Amygdala (tissue), 56 donors: ENCODE measurements at places on chromosomes 5 and 9.

- no peak for DNase-seq
Observed at GRCh38 chr9:134612715-134613114, 28.9 kb upstream of the COL5A1 start.

DNA sequence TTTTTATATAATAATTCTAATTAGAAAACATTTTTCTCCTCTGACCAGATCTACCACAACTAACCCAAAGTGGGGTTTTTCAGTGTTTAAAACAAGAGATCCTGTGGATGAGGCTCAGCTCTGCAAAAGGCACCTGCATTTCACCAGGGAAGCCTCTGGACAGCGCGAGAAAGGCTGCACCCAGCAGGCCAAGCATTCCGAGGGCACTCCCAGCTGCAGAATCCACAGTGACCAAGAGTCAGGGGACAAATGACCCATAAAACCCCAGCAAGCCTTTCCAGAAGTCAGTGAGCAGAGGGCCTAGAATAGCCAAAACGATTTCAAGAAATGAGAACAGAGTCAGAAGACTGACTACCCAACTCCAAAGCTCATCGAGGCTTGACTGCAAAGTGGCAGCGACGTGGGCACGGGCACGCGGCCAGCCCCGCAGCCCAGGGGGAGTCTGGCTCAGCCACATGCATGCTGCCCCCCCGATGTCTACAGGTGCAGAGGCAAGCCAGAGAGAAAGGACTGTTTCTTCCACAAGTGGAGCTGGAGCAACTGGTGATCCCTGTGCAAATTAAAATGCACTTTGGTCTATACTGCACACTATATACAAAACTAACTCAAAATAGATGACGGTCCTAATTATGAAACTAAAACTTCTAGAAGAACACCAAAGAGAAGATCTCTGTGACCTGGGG lies 26.2 kb downstream of the TPPP start:
- no peak for DNase-seq

- no peak for DNase-seq
Observed at GRCh38 chr5:126002222-126002897, 420.8 kb upstream of the GRAMD2B start.

DNA sequence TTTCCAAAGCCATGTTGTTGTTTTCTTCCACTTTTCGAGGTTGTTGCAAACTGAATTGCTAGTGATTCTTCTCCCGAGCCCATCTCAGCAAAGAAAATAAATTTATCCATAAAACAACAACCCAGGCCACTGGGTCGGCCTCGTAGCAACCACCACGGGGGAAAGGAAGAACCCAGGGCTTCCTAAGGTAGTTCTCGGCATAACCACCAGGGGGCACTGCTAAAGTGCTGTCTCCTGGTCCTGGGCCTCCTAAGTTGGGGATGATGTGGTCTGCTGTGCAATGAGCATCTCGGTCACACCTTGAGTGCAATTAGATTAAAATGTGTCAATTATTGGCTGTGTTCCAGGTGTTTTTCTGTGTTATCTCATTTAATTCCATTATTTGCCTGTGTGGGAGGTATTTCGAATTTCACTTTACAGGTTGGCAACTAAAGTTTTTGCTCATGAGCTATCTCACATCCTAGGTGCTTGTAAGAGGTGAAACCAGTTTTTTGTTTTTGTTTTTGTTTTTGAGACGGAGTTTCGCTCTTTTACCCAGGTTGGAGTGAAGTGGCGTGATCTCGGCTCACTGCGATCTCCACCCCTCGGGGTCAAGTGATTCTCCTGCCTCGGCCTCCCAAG lies 102.8 kb upstream of the DAP start:
- peak; percentile 9 for DNase-seq

- DNase-seq: no peak
Observed at GRCh38 chr9:91761362-91761761, 188.7 kb downstream of the ROR2 start.

- peak; percentile 43 for DNase-seq
Observed at GRCh38 chr9:35791297-35791921, at the start of gene NPR2. Gene NPR2, plus strand, starts transcription at chr9:35791591. Its CDS starts 818 bp downstream, at chr9:35792409.

DNA sequence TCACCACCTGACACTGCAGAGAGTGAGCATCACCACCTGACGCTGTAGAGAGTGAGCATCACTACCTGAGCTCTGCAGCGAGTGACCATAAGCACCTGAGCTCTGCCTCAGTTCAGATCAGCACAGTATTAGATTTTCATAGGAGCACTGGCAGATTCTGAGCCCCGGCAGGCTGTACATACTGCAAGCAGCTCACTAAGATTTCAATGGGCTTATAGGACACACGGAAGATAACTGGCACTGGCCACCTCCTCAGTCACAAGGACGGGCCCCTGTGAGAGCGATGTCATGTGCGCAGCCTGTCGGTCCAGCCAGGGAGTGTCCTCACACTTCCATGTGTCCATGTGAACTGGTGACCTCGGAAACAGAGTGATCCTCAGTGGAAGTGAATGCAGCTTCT lies 153.5 kb upstream of the IRX2 start:
- DNase-seq: no peak

DNA sequence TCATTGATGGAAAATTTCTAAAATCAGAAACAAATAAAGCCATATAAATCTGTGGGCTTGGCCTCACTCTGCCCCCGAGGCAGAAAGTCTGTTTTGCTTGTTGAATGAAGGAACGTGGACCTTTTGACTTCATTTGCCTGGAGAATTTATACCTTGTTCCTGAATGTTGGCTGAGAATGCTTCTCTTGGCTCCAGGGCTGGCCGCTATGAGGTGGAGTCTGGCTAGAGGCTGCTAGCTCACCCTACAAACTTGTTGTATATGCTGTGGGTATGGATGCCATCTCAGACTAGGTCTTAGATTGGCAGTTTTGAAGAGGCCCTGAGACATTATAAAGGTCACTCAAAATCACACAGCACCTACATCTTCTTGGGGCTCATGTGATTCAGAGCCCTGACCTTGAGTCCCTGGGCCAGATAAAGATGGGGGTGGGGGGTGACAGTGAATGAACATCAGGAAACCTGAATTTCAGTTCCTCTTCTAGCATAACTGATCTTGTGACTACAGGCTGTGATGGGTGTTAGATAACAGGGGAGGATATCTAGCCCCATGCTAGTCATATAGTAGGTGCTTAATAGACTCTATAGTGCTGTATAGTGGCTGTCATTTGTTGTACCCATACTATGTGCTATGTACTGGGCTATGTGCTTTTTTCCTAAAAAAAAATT lies 2.8 kb downstream of the GM2A start:
- DNase-seq: no peak

- DNase-seq: no peak
Observed at GRCh38 chr9:99491408-99492158, 269.5 kb downstream of the SEC61B start.

GRCh38 chr5:175246889-175247520 lies 197.0 kb downstream of the DRD1 start:
- no peak for DNase-seq

- DNase-seq: no peak
Observed at GRCh38 chr5:175842951-175843793, 28.2 kb upstream of the CPLX2 start.

DNA sequence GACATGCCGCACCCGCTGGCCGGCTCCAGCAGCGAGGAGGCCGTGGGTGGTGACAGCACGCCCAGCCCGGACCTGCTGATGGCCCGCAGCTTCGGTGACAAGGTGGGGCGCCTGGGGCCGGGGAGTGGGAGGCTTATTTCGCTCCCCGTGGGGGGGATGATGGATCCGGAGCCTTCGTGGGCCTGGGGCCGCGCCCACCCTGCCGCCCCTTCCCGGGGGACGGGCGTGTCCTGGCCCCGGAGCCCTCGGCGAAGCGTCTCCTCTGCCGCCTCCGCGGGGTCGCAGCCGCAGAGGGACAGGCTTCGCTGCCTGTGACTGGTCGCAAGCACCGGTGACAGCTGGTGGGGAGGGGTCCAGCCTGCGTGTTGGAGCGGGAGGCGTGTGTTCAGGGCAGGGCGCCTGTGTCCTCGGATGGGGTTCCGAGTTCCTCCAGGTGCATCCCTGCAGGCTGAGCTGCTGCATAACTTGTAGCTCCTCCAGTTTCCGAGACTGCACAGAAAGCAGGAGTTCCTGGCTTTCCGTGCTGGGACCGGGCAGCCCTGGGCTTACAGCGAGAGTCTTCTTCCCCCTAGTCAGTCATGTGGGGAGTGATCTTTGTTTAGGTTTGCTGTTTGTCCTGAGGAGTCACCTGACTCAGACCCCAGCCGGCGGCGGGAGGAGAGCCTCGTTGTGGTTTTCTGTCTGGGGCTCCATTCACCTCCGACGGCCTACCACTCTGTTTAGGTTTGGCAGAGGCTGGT lies 666 bp downstream of the SNX30 start:
- no peak for DNase-seq

- DNase-seq: no peak
Observed at GRCh38 chr9:88383176-88383575, 5.1 kb upstream of the SPIN1 start.

GRCh38 chr5:80212171-80212667 lies 43.6 kb downstream of the SERINC5 start:
- no peak for DNase-seq

DNA sequence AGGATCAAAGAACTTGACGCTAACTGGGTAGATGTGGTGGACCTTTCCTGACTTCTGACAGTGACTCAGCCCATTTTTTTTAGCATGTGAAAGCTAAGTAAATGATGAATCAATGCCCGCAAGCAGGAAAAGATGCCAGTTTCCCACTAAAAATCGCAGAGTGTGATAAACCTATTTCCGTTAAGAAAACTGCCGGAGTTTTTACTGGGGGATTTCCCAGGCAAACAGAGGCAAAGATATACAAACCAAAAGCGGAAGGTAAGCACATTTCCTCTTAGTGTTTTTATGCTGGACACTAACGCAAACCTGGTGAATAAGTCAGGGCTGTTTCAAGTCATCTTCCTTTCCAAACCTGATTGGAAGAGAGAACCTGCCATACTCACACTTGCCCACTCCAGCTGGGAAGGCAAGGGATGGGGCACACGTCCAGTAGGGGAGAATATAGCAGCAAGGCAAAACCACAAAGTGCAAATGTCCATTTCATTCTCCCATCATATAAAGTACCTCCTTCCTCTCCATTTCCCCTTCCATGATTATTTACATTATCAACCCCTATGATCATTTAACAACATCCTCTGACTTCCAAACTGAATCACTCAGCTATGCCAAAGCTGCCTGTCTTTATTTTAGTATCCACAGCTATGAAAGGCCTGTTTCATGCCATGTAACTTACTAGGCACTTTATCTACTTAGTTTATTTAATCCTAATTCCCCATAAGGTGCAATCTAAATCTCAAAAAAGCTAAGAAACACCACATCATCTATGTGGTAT lies 349.7 kb upstream of the RFX3 start:
- DNase-seq: no peak

DNA sequence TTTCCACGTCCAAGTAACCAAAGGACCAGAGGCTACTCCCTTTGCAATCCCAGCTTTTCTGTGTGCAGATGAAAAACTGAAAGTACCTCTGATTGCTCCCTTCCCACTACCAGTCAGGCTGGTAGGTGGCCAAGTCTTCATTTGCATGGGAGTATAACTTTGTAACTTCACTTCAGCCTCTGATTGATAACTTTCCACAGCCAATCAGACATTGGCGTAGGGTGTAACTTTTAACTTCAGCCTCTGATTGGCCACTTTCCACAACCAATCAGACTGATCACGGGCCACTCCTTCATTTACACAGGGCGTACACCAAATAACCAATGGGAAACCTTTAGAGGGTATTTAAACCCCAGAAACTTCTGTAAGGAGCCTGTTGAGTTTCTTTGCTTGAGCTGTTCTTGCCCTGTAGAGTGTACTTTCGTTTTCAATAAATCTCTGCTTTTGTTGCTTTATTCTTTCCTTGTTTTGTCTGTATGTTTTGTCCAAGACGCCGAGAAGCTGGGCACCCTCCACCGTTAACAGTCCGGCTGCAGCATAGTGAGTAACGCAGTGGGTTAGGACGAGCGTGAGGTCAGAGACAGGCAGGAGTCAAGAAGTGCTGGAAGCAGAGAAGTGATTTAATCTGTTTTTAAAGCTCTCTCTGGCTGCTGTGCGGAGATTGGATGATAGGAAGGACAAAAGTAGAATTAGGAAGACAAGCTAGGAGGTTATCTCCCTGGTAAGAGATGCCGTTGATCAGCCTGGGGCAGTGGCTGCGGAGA lies 3.5 kb upstream of the EXOSC2 start:
- DNase-seq: no peak

DNA sequence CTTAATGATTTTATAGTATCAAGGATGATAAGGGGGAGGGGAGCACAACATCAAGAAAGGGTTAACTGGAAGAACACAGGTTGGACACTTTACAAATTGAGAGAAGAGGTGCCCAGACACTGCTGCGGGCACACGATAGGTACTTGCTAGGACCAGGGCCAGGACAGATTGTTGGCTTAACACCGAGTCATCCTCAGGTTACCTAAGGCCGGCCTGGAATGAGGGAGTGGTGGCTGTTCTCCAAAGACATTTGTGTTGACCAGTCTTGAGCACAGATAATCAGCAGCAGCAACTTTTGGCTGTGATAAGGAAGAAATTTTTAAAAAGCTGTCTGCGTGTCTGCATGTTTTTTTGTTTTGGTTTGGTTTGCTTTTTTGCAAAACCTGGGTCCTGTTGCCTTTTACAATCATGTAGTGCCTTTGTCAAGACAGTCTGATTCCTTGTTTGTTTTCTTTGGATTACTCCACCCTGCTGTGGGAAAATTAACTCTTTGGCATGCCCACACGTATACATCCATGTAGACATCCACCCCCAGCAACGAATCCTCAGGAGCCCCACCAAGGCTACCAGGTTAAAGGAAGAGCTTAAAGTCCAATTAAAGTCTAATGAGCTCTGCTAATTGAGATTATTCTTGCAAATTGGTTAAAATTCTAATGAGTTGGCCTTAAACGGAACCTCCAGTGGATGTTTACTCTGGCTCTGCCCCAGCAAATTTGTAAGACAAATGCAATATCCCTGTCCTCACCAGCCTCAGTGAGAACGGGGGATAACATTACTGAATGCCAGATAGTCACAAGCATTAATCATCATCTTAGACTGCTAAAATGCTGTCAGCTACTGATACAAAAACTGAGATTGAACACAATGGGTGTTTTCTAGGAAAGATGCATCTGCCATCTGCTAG lies 382.3 kb downstream of the ACTL7B start:
- no peak for DNase-seq
